ENCODE measurements at places on chromosomes 3 and 15.

DNA sequence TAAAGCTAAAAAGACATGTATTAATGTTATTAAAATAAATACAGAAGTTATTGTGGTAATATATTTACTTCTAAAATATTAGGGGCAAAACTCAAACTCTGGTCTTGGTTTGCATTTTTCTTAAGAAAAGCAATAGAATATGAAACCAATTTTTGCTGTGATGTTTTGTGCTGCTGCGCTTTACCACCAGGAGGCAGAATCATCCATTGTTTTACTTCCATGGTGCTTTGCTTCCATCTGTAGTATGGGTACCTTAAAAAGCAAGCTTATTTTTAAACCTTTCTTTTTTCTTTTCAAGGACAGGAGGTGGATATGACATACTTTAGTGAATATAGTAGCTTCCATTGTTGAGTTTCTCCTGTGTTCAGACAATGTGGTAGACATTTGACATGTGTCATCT, 46.6 kb upstream of the MRPL3 start:
- DNase-seq: no peak

DNA sequence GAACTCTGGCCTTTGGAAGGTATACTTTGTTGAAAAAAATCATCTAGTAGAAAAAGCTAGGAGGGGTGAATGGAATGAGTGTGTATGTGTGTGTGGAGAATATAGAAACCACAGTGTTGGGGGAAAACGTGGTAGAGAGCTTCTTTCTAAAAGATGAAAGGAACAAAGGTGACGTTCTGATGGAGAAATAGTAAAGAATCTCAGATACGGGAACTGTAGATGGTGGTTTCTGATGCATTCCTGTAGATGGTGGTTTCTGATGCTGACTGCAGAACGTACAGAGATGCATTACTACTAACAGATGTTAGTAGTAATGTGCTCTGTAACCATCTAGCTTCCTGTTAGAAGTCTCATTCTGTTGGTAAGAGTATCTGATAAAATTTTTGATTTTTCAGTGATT, 60.2 kb downstream of the VPS8 start:
- DNase-seq: peak; percentile 25

DNA sequence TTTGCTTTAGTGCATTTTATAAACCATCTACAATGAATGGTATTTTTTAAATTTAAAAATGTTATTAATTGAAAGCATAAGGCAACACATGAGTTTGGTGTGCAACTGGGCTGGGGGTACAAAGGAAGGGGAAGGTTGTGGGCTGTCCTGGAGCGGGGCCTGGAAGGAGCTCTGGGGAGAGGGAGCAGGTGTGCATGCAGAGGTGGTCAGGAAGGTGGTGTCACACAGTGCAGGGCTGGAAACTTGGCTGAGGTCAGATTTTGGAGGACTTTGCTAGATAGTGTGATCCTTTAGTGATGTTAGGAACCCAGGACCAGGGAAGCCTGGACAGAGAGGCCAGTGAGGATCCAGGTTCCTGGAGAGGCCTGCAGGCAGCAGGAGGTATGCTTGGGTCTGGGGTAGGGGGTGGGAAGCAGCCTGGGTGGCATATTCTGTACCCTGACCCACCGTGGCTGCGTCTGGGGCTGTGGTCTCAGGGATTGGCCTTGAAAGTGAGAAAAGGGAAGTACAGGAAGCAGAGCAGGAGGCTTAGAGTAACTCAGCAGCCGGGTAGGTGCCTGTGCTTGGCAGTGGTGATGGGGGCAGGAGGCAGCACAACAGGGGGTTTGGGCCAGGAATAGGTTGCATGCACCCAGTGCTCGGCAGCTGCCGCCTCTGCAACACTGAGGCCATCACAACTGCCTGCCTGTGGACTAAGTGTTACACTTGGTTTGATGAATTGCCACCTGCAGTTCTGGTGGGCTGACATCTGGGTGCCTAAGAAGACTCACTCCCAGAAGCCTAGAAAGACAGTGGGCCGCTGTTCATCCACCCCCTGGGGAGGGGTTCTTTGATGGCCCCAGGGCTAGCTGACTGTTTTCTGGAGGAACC, 33.0 kb downstream of the KY start:
- no peak for DNase-seq

GRCh38 chr15:29127506-29128430, 141.9 kb downstream of the NSMCE3 start:
- DNase-seq: no peak

DNA sequence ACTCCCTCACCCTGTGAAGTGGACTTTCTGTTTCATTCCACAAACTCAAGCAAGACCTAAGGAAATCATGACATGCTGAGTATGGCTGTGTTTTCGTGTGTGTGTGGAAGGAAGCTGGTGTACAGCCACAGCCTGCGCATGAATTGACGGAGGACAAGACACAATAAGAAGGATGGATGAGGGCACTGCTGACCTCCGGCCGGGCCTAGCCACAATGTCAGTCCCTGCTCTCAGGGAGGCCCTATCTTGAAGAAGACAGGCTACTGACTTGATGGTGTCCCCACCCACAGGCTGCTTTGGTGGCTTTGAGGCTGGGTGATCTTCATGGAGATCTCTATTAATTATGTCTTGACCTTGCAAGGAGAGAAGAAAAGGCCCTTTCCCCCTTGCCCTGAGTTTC, 39.3 kb upstream of the CDCP1 start:
- DNase-seq: no peak

GRCh38 chr3:72950372-72950771, 46.2 kb upstream of the PPP4R2 start:
- DNase-seq: no peak

- DNase-seq: peak; percentile 31
Observed at GRCh38 chr15:88657326-88658069, 18.7 kb downstream of the ISG20 start.

- DNase-seq: no peak
Observed at GRCh38 chr3:182524711-182525401, 268.4 kb upstream of the ATP11B start.

GRCh38 chr3:42187936-42188335, 78.0 kb downstream of the CCK start:
- no peak for DNase-seq

DNA sequence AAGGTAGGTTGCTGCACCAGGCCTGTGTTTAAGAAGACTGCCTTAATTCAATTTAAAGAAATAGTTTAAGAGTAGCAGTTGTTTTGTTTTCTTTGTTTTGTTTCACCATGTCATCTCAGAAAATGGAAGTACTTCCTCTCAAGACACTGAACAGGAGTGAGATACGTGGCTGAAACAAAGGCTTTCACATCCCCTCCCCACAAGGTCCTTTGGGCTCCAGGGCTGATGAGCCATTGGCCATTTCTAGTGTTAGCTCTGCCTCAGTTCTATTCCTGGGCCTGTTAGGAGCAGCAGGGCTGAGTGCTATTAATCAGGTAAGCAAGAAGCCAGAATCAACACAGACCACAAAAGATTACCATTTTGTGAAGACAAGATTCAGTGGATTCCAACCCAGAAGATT, 132.8 kb downstream of the KCNAB1 start:
- no peak for DNase-seq

DNA sequence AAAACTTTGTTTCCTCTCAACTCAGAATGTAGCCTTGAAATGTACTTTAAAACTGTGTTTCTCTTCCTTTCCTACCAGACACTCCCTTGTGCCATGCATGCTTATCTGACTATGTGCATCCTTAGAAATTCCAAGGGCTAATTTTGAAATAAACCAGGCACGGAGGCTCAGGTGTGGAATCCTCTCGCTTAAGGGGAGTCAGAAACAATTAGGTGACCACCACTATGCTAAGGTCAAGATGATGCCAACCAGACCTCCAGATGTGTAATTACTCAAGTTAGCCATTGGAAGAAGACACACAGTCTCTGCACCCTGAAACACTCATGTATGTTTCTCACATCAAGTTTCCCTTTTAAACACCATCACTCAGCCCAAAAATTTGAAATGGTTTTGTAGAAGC, 572.1 kb downstream of the VGLL3 start:
- no peak for DNase-seq

DNA sequence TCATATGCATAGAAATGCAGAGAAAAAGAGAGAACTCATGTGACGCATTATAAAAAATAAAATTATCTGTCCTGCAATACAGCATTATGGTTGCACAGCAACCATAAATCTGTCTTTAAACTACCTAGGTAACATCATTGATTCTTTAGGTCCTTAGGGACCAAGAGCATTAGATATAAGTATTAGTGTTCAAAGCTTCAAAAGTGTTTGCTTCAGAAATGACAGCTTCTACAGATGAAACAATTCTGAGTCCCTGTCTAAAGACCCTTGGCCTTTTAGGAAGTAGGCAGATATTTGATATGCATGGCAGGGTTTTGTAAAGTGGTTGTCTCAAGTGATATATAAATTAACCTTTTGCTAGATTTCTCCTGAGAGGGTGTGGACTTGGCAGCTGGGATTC, 454.2 kb downstream of the GBE1 start:
- no peak for DNase-seq

GRCh38 chr15:91887921-91888373, 34.4 kb downstream of the SLCO3A1 start:
- no peak for DNase-seq

- DNase-seq: no peak
Observed at GRCh38 chr3:66655671-66656070, 154.8 kb upstream of the LRIG1 start.

DNA sequence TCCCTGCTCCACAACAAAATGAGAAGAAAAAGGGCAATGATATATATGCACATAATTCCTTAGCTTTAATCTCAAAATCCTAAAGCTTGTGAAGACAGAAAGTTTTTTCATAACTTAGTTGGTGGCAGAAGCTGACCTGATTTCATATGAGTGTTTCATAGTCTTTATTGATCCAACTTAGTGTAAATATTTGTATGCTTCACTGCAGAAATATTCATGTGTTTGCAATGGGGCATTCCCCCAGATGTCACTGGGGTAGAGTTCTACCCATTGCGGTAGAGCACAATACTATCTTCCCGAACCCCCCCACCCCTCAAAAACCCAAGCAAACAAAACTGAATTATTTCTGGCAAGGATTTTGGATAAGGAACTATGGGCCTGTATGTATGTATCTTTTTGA, 221.2 kb downstream of the THRB start:
- no peak for DNase-seq

DNA sequence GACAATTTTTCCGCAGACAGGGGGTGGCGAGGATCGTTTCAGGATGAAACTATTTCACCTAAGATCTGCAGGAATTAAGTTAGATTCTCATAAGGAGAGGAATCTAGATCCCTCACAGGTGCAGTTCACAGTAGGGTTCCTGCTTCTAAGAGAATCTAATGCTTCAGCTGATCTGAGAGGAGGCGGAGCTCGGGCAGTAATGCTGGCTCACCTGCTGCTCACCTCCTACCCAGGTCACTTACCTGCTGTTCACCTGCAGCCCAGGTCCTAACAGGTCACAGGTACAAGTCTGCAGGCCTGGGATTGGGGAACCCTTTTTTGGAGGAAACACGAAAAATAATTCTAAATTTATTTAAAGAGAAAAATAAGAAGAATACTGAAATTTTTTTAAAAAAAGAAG, 406.8 kb downstream of the MCTP2 start:
- DNase-seq: no peak

- no peak for DNase-seq
Observed at GRCh38 chr3:158925828-158926494, 124.1 kb downstream of the MFSD1 start.

- no peak for DNase-seq
Observed at GRCh38 chr3:167012691-167013090, 367.4 kb downstream of the ZBBX start.

GRCh38 chr3:122627301-122627700, 49.9 kb downstream of the PARP15 start:
- no peak for DNase-seq

DNA sequence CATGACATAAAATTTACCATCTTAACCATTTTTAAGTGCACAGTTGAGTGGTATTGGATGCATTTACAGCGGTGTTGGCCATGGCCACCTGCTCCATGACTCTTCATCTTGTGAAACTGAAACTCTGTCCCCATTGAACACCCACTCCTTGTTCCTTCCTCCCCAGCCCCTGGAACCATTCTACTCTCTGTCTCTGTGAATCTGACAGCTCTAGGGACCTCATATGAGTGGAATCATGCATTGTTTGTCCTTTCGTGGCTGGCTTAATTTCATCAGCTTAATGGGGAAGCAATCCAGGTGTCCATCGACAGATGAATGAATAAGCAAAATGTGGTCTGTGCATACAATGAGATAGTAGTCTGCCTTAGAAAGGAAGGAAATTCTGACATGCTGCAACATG, 42.5 kb downstream of the PLXNA1 start:
- DNase-seq: no peak

- no peak for DNase-seq
Observed at GRCh38 chr3:193777524-193777923, 184.5 kb downstream of the OPA1 start.

DNA sequence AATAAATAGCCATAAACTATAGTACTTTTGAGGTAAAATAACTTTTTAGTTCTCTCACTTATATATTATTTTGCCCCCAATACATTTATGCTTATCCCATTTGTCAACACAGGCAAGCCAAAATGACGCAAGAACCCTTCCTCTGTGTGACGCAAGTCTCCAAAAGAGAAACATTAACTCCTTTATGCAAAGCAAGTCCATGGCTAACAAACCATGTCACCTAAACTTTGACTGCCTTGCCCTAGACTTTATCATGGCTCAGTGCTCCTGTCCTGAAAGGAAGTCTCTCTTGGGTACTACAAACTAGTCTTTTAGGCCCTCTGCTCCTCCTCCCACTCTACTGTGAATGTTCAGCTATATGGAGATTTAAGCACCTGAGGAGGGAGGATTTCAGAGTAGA, 230.5 kb downstream of the UNC13C start:
- DNase-seq: no peak

DNA sequence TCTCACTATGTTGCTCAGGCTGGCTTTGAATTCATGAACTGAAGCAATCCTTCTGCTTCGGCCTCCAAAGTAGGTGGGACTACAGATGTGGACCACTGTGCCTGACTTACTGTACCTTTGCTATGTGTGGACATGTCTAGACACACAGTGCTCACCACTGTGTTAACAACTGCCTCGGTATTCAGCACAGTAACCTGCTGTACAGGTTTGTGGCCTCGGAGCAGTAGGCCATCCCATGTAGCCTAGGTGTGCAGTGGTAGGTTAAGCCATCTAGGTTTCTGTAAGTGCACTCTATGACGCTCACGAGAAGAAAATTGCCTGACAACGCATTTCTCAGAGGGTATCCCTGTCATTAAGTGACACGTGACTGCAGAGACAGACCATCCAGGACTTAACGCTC, 70.3 kb downstream of the TAMM41 start:
- no peak for DNase-seq

- DNase-seq: no peak
Observed at GRCh38 chr3:186990878-186991308, 60.6 kb downstream of the ST6GAL1 start.

DNA sequence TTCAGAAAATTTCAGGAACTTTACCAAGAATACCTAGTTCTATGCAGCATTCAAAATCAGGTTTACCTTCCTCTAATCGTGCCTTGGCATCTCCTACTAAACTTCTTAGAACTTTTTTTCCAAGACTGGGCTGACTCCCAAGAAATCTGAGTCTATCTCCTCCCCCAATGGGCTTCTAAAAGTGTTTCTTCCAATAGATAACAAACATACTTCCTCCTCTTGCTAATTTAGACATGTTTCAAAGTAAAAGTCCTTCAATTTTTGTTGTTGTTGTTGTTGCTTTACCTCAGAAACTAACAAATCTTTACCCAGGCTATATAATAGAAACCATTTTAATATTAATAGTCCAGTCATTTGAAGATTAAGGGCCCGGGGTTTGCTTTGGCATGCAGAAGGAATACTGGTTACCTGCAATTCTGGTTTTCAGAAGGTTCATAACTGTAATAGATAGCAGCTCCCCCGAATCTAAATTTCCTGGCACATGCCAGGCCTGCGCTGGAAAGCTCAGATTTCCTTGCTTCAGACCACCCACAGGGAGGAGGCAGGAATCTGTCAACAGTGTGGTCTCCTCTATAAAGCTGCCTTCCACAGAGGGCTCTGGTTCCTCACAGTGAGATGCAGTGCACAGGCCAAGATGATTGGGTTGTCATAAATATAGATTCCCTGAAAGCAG, 188.7 kb downstream of the THRB start:
- DNase-seq: peak; percentile 25

Data from fibroblast of skin of left quadriceps (primary cell).